Renal cortex interstitium (tissue), 15 donors: ENCODE measurements at places on chromosomes 3 and 15. TPM values are rescaled to one million over a fixed set of nuclear protein-coding genes. Genes with fewer than 3 reads are reported as not detected.

The MST1R gene
- polyA plus RNA-seq: 1.7 TPM

The RRP9 gene
- 18.0 TPM for polyA plus RNA-seq

The ITGA11 gene
- 4.4 TPM for polyA plus RNA-seq

The SCN11A gene
- 1.4 TPM for polyA plus RNA-seq

The C3orf20 gene
- 0.34 TPM for polyA plus RNA-seq

The RPL39L gene
- 19.5 TPM for polyA plus RNA-seq

The CPA3 gene
- polyA plus RNA-seq: 0.20 TPM

The ITIH4 gene
- polyA plus RNA-seq: 5.1 TPM

The NXPE3 gene
- 9.1 TPM for polyA plus RNA-seq

The IL17RC gene
- 39.6 TPM for polyA plus RNA-seq

The P2RY1 gene
- 2.6 TPM for polyA plus RNA-seq

The PROK2 gene
- not detected for polyA plus RNA-seq

The RHCG gene
- polyA plus RNA-seq: 2.0 TPM

DNA sequence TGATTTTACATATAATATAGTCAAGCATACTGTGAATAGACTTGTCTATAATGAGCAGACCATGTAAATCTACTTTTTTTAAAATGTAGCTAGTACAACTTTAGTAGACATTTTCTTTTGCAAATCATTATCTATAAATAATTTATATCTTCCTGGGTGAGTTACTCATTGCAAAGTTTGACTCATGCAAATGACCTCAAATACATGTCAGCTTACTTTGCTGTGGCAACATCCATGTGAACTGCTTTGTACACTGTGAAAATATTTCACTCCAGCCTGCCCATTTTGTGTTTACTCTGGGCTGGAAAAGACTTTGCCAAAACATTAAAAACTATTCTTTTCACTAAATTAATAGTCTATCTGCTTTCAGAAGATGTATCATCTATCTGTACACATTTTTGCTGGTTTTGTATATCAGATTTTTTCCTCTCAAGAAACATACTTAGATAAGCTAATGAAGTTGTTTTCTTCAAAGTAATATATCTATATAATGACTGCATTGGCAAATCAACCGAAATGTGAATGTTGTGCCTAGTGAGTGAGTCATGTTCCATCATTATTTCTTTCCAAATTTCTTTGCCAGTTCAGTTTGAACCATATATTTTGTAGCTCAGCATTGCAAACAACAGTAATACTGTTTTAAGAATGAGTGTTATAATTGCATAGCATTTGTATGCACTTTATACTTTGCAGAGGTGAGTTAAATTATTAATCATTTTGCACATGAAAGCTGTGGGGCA, 26.5 kb downstream of the IGSF10 start:
- no peak for DNase-seq

- no peak for DNase-seq
Observed at GRCh38 chr3:38648024-38648658, 1.3 kb downstream of the SCN5A start.

GRCh38 chr3:126267169-126267975, 87.0 kb upstream of the ALDH1L1 start:
- DNase-seq: peak; percentile 81

GRCh38 chr15:37253877-37254276, 153.5 kb upstream of the MEIS2 start:
- DNase-seq: no peak

DNA sequence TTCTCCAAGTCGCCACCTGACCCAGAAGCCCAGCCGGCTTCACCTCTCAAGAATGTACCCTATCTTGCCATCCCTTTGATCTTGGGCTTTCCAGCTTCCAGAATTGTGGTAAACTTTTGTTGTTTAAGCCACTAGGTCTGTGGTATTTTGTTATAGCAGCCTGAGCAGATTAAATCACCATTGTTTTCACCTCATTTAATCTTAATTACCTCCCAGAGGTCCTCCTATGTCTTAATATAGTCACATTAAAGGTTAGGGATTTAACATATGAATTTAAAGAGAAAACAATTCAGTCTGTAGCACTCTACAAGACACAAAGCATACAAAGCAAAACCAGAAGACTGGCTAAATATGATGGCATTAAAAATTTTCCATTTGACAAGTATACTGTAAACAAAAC, 123.4 kb upstream of the CADM2 start:
- DNase-seq: no peak

DNA sequence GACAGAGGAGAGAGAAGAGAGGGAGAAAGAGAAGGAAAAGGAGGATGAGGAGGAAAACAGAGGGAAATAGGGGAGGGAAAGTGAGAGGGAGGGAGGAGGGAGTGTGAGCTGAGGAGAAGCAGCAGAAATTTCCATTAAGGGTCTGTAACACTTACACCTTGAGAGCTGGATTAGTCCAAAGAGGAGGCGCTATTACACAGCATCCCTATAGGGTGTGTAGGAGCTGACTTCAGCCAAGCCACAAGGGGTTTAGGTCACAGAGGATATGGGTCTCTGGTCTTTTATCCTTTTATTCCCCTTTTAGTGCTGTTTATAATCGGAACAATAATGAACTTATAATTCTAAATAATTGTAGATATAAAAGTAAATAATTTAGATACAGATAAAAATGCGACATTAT, 230.4 kb downstream of the GABRG3 start:
- DNase-seq: no peak

DNA sequence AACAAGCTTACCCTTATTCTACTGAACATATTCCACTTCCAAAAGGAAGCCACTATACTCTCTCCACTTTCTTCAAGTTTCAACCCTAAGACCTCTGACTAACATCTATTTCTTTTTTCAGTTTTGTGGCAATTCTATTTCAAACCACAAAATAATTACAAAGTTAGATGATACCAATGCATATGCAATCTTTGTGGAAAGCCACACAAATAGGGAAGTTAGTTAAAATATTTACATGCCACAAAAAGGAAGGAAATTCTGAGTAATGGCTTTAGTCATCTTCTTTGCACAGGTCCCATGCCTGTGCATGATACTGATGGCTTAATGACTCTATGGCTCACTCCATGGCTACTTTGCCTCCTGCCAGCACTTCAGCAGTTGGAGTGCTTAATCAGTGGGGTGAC, 57.0 kb upstream of the MCTP2 start:
- no peak for DNase-seq

GRCh38 chr3:134364936-134365765, 9.1 kb downstream of the AMOTL2 start:
- no peak for DNase-seq

- DNase-seq: no peak
Observed at GRCh38 chr3:104740874-104741379, 625.8 kb upstream of the ALCAM start.

- no peak for DNase-seq
Observed at GRCh38 chr15:30924353-30924752, 20.6 kb downstream of the FAN1 start.

DNA sequence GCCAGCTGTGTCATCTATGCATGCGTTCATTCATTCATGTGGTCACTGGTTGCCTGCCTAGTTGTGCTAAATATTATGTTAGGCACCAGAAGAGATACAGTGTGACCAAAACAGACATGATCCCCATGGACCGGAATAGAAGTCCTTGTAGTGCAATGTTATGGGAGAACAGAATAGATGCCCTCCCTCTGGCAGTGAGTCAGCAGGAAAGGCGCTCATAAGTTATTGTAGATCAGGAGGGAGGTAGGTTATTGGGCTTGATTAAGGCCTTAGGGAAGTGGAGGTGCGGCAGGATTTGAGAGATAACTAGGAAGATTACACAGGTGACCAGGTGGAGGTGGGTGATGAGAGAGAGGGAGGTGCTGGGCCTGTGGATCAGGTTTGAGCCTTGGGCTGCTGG, 5.2 kb downstream of the MCTP2 start:
- no peak for DNase-seq

- no peak for DNase-seq
Observed at GRCh38 chr15:98694161-98694560, 45.8 kb downstream of the IGF1R start.

GRCh38 chr3:150495563-150496168, 50.6 kb downstream of the SERP1 start:
- peak; percentile 35 for DNase-seq

DNA sequence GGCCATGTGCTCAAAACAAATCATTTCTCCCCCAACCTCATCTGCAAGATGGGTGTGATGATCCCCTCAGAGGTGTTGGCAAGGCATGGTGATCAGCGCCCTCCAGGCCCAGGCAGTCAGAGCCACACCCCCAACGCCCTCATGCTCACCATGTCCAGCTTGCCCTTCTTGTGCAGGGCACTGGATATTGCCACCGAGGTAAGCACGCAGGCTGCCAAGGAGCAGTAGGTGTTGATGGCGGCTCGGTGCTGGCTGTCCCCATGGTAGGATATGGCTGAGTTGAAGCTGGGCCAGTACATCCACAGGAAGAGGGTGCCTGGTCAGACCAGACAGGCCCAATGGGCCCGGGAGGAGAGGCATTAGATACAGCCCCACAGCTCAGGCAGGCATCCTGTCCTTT, 17.2 kb downstream of the RHCG start:
- DNase-seq: no peak

DNA sequence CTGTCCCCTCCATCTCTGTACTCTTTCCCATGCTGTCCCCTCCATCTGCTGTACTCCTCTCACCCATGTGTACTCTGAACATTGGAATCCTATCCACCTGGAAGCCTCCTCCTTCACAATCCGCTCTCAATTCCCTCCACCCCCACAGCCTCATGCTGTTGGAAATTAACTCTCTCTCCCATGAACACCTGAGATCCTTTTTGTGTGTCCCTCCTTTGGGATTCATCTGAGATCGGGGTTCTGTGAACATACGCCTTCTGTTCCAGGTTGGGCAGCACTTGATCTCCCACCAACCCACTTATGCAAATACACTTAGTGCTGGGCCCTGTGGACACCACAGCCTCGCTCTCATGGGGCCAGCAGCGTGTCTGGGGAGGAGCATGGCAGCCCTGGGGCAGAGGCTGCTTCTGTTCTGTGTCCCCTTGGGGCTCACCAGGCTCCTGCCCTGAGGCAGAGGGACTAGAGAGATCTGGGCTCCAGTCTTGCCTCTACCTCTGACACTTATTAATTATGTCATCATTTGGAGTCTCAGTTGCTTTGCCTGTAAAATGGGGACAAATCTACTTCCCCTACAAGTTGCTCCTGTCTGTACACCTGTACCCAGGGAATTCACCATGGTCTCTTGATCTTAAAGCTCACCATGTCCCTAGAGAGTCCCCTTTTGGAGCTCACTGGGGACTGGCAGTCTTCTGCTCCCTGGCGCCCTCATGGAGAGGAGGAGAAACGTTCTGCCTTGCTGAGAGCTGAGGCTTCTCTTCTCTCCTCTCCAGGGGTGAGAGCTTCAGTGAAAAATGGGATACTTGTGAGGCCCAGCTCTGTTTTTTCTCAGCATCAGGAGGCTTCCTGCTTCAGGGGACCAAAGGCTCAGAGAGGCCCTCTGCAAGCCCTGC, 42.7 kb downstream of the ITGA11 start:
- no peak for DNase-seq

DNA sequence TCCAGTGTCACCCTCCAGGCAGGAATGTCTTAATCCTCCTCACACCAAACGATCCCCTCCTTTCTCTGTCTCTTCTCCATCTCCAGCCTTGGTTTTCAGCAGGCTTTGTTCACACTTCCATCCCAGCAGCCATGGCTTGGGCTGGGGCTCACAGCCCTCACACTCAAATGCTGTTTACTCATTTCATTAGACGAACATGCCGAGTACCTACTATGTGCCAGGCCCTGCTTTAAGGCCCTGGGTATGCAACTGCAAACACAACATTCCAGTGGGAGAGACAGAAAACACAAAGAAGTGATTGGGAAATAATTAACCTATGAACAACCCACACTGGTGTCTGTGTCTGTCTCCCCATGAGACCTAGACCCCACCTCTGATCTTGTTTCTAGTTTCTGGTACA, 43.9 kb downstream of the LYZL4 start:
- no peak for DNase-seq

GRCh38 chr3:158568784-158569183, 2.2 kb upstream of the MLF1 start:
- DNase-seq: no peak

DNA sequence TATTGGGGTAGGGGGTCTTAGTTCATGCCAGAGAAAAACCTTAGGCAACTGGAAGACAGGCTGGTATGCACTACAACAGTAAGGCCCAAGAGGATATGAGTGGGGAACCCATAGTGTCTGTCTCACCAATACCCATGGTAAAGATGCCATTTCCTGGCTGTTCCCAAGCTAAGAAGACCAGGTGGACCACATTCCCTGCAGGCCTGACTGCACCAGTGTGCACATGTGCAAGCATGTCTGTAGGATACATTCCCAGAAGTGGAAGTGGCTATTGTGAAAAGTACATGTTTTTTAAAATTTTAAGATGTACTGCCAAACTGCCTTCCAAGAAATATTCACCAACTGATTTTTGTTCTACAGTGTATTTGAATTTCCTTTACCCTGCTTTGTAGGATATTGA, 207.3 kb upstream of the CTNNB1 start:
- DNase-seq: no peak

- no peak for DNase-seq
Observed at GRCh38 chr3:51946796-51947195, 4.6 kb downstream of the PARP3 start.

DNA sequence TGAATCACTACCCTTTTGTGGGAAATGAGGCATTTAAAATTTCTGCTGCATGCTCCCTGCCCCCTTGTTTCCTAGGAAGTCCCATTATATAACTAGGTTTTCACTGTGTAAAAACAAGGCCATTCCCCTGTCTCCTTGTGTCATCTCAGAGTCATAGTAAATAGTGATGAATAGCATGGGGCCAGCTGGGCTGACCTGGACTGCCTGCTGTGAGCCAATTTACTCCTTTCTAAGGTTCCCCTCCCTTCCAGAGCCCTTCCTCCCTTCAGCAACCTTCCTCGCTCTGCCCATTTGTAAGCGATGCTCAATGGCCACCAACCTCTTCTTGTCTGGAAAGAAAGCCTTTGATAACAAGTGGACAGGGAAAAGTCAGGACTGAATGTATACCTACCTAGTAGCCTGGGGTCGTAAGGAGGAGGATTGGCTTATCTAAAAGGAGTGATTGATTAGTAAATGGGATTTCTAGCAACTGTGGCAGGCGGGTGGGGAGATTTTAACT, 11.7 kb downstream of the ITGA11 start:
- DNase-seq: no peak

GRCh38 chr3:154973851-154974250, 106.3 kb upstream of the MME start:
- DNase-seq: no peak

DNA sequence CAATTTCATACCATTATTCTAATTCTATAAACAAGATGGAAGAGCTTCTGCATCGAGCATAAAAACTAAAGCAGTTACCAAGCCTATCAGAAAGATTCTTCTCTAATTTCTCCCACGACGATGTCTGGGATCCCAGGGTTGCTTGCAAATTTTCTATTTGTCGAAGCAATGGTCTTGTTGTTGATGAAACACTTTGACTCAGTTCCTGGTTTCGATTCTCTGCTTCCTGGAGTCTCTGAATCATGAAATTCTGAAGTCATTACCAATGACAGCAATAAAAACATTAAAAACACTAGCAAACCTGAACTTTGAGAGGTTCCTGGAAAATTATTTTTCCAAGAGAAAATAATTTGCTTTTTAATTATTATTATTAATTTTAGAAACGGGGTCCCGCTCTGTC, 18.7 kb downstream of the TMF1 start:
- DNase-seq: no peak
